Effector CD8-positive, alpha-beta T cell (primary cell): ENCODE measurements at places on chromosomes 3 and 15.
A peak's percentile ranks its signal among the peaks of the same experiment; 100 is the strongest.

- DNase-seq: no peak
These were observed 468.6 kb upstream of the AGTR1 start for GRCh38 chr3:148229107-148229506.

- no peak for DNase-seq
These were observed 26.3 kb downstream of the DZIP1L start for GRCh38 chr3:138089091-138089490.

DNA sequence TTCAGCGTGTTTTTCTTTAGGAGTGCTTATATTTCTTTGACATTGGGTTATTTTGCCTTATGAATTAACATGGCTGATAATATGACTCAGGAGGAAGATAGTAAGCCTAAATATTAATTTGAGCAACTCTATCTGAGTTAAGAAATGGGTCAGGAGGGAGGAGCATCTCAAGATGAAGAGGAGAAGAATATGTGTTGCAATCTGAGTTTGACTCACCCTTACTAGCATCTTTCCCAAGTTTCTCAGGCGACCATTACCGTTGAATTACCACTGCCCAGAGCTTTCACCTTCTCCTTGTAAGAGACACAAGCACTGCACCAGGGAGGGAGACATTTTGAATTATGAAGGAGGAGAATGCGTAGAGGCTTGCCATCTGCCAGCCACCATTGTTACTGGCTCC is 138.3 kb upstream of the MYRIP start:
- DNase-seq: no peak

- no peak for DNase-seq
These were observed 33.0 kb downstream of the PTPRG start for GRCh38 chr3:61594144-61594963.

DNA sequence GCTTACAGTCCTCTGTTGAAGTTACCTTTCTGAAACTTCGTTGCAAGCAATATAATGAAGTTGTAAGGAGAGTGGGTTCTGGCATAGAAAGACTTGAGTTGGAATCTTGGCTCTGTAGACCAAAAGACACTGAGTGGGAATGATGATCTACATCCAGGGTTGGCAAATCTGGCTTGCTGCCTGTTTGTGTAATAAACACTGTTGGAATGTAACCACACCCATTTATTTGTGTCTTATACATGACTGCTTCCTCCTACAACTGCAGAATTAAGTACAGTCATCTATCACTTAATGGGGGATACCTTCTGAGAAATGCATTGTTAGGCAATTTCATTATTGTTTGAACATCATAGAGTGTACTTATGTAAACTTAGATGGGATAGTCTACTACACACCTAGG is 178.4 kb upstream of the SUCLG2 start:
- no peak for DNase-seq

DNA sequence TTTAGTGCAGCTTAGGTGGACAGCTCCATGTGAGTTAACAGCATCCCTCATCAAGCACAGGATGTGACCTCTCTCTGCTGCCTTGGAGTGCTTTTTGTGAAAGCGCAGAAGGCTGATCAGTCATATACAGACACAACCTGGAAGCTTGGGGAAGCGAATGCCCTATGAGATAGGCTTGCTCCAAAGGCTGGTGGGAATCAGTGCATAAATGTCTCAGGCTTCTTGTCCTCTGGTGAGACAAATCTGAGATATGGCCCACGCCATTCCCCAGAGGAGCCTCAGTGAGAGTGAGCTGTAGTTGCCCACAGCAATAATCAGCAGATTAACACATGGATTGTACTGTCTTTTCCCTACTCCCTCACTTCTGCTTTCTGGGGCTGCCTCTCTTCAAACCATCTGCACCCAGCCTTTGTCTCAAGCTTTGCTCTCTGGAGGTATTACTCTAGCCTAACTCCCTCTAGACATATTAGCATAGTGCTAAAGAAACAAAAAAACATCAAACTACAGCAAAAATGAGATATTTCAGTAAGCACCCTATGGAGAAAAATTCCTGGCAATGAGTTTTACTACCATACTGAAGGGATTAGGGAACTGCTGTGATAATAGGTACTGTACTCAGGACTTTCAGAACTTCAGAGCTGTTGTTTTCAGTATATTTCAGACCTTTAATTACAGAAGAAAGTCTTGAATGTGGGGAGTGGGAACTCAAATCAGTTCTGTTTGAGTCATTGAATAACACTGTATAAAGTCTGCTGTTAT is 113.7 kb downstream of the OXSM start:
- no peak for DNase-seq

- DNase-seq: no peak
These were observed 314.5 kb upstream of the COL8A1 start for GRCh38 chr3:99323940-99324339.

GRCh38 chr3:36729204-36730056 is 34.9 kb downstream of the DCLK3 start:
- no peak for DNase-seq

DNA sequence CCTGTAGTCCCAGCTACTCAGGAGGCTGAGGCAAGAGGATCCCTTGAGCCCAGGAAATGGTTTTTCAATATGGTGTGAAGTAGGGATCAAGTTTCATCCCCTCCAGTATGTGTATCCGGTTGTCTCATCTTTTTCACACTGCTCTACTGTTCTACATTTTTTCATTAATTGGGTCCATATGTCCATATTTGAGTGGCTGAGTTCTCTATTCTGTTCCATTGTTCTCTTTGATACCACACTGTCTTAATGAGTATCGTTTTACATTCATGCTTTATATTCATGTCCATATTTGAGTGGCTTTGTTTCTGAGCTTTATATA is 81.6 kb upstream of the LRRFIP2 start:
- DNase-seq: no peak

- DNase-seq: no peak
These were observed 279.1 kb upstream of the THRB start for GRCh38 chr3:24773798-24774197.

GRCh38 chr3:24156466-24156865 is 211.4 kb downstream of the NR1D2 start:
- no peak for DNase-seq

GRCh38 chr3:150742679-150743078 is 20.3 kb downstream of the SIAH2 start:
- no peak for DNase-seq

GRCh38 chr3:54261141-54261540 is 138.8 kb downstream of the CACNA2D3 start:
- DNase-seq: no peak

GRCh38 chr15:23503980-23504379 is 56.9 kb upstream of the GOLGA6L2 start:
- DNase-seq: no peak

DNA sequence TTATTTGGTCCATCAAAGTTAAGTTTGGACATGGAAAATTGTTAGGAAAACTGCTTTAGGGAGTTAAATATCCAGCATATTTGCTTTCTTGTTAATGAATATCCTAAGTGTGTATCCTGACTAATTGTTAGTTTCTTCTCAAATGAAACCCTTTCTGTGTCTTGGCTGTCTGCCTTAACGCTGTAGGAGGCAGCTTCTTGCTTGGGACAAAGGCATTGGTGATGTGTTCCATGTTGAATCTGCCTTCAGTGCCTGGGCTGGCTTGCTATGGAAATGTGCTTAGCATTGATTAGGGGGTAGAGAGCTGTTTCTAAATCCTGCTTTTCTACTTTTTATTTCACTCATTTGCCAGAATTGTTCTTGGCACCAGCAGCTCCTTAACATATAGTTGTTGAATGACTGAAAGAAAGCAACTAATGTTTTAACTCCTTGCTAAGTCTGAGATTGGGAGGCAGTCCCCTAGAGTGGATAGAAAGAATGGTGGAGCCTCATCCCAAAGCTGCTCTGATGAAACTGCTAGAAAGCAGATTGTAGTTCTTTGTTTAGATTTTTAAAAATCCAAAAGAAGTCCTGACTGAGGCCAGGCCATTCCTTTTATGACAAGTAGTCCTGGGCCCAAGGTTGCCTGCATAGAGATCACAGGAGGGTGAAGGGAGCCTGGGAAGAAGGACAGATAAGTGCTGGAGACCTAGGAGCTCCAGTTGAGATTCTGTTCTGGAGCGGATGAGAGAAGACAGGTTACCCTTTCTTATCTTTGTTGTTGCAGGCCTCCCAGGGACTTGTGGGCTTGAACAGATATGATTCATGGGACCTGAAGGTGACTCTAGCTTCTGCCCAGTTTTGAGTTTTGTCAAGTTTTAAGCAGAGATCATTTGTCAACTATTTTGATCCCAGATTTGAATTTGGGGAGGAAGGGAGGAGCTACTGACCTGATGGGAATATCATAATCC is 39.3 kb downstream of the OXNAD1 start:
- DNase-seq: no peak

- DNase-seq: peak; percentile 16
These were observed 23.5 kb upstream of the CLN6 start for GRCh38 chr15:68252925-68253534.

- no peak for DNase-seq
These were observed 1.2 kb downstream of the ARPP21 start for GRCh38 chr3:35640190-35641165.

- DNase-seq: no peak
These were observed 41.1 kb downstream of the PTPRG start for GRCh38 chr3:61602466-61602865.

GRCh38 chr3:30098653-30099455 is 507.5 kb upstream of the TGFBR2 start:
- DNase-seq: no peak

DNA sequence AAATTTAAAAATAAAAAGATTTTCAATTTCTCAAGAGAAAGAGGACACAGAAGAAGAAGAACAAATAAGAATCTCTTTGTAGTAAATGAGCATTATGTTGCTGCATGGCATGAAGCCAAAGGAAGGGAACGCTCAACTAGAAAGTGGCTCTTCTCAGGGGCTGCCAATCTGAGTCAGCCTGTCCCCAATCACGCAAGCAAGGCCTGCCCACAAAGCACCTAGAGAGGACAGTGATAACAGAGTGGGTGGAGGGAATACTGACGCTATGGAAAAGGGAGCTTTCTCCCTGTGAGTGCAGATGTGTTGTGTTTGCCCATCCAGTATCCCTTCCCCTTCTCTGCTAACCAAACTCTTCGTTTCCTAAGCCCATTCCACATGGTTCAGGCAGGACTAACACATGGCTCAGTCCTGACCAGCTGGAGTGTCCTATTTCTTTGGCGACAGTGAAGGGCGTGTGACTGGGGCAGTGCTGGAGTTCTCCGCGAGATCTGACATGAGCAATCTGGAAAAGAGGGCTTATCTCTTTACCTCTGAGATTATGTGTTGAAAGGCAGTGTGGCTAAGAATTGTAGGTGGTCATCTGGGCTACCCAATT is 14.2 kb downstream of the FBN1 start:
- DNase-seq: no peak

DNA sequence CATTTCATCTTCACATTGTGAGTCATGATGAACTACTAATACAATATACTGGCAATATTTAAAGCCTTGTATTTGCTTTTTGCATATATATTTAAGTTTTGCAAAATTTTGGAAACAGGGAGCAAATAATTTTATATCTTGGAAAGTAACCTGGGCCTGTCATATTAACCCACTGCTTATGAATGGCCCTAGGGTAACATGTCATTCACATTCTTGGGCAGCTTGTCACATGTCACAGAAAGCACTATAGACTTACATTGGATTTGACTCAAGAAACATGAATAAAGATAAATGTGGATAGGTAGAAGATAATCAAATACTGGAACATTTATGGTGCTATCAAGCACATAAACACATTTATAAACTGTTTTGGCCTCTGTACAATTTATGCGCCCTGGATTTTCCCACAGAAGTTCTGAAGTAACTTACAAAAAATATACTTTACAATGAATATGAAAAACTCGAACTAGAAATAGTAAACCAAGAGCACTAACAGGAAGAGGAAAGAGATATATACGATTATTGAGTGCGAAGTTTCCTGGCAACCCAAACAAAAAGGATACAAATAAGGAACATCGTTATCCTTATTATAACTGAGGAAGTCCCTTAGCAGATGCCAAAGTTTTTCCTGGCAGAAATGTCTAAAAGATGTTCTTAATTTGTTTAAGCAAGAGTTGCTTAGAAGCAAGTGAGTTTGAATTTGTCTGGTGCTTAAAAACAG is 257.2 kb downstream of the RBMS3 start:
- no peak for DNase-seq

DNA sequence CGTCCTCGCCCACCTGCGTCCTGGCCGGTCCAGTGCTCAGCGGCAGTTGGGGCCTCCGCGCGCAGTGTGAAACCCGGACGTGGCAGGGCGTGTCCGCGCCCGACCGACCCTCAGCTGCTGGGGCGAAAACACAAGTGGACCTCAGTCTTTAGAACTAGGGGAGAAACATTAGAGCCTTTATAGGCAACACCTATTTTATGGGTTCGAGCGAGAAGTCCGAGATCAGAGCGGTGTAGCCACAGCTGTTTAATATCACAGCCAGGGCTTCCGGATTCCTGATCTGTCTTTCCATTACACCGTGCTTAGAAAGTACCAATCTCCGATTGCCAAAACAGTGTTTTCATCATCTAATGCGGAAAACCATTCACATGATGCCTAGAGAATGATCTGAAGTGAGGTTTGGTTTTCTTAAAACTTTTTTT is 506 bp downstream of the RAD51 start:
- no peak for DNase-seq

DNA sequence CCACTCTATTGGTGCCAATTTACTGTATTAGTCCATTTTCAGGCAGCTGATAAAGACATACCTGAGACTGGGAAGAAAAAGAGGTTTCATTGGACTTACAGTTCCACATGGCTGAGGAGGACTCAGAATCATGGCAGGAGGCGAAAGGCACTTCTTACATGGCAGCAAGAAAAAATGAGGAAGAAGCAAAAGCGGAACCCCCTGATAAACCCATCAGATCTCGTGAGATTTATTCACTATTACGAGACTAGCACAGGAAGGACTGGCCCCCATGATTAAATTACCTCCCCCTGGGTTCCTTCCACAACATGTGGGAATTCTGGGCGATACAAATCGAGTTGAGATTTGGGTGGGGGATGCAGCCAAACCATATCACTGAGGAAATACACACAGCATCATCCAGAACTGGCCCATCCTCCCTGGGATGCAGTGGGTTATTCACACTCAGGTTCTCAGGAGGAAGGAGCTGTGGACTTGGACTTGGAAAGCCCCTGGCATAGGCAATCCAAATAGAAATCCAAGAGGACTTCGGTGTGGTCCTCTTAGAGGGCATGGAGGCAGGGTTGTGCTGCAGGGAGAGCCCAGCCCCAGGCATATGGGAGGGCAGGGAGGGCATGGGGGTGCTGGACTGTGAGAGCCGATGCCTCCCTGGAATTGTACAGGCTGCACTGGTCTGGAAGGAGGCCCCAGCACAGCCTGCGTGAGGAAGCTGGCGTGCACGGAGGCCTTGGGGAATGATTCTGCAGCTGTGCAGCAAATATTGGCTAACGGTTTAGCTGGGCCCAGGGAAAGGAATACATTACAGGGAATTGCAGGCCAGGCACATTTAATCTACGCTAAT is 62.9 kb downstream of the EFCAB12 start:
- no peak for DNase-seq

DNA sequence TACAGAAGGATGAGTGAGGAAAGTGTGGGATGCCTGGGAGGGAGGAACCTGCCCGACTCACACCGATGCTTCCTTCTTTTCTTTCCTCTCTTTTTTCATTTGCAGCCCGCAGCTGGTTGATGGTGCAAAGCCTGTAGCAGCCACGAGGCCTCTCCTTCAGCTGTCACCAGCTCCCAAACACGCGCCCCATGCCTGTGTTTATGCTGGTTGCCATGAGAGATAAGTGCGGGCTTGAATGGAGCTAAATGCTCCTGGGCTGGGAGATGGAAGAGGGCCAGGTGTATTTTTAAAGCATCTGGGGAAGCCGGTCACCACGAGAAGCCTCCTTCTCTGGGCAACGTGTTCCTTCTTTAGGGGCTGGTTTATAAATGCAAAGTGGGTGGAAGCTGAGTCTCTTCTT is 9.3 kb downstream of the COLQ start:
- no peak for DNase-seq

- no peak for DNase-seq
These were observed 1.4 kb downstream of the HTD2 start for GRCh38 chr3:58307639-58308215.

- DNase-seq: no peak
These were observed 220.7 kb downstream of the NR2F2 start for GRCh38 chr15:96551196-96551595.
